Fibroblast of skin of left biceps (primary cell): ENCODE measurements at places on chromosomes 11 and 22.

GRCh38 chr11:84747871-84748270 is 879.3 kb downstream of the DLG2 start:
- no peak for DNase-seq

DNA sequence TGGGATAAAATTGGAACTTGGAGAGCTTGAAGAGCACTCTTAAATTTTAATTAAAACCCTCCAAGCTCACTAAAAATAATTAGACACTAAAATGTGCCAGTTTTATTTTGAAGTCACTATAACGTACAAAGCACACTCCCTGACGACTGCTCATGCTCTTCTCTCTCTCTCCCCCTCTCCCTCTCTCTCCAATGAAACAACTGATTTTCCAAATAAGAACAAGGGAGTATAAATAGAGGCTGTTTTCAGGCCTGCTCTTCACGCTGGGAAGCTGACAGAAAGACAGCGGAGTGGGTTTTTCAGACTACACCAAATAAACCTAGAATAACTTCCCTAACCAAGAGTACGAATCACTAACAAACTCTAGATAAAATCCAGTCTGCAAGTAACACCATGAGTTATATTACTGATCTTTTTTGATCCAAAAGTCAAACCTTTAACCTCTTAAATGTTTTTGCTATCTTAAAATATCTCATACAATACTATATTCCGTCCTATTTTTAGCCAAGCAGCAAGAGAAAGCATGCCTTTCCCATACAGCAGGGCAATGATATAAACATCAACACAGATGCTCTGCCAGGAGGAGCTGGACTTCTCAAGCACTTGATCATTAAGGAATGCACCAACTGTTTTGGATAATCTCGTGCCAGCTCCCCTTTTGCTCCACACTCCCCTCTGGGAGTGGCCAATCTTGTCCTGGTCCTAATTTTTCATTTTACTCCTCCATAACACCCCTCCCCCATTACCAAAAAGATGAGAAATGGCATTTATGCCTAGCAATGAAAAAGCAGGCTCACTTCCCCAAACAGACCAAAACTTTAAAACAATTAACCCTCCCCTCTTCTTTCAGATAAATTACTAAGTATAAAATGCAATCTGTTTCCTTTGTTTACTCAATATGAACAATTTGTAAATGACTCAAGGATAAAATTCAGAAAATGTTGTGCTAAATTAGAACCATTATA is 116.9 kb downstream of the SOX6 start:
- no peak for DNase-seq

GRCh38 chr11:8022876-8023275 is 35.7 kb downstream of the EIF3F start:
- DNase-seq, result no peak

GRCh38 chr11:69335781-69336405 is 41.9 kb downstream of the MYEOV start:
- no peak for DNase-seq

GRCh38 chr11:121419836-121420235 is 32.3 kb upstream of the SORL1 start:
- DNase-seq, result no peak

DNA sequence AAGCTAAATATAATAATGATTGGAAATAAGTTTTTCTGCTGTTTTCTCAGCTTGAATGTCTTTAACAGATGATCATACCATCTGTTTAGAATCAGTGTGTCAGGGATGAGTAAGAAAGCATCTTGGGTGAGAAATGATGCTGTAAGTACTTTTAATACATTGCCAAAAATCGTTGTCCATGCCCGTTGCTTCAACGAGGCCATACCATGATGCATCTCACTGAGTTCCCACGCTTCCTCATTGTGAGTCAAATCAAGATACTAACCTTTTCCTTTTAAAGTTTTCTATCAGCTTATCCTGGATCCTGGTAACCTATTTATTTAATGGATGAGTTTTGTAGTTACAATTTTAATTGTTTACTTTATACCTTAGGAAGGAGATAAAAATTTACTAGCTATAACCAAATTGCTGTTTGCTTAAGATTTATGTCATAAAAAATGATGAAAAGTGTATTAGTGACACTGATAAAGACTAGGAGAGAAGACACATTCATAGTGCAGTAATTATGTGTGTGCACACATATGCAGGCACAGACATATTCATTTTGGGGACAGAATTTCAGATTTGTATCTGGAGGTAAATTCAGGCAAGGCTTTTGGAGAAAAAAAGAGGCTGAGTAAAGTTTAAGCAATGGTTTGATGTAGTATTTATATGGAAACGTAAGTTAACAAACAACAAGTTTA is 154.8 kb downstream of the UVRAG start:
- peak; percentile 26 for DNase-seq

DNA sequence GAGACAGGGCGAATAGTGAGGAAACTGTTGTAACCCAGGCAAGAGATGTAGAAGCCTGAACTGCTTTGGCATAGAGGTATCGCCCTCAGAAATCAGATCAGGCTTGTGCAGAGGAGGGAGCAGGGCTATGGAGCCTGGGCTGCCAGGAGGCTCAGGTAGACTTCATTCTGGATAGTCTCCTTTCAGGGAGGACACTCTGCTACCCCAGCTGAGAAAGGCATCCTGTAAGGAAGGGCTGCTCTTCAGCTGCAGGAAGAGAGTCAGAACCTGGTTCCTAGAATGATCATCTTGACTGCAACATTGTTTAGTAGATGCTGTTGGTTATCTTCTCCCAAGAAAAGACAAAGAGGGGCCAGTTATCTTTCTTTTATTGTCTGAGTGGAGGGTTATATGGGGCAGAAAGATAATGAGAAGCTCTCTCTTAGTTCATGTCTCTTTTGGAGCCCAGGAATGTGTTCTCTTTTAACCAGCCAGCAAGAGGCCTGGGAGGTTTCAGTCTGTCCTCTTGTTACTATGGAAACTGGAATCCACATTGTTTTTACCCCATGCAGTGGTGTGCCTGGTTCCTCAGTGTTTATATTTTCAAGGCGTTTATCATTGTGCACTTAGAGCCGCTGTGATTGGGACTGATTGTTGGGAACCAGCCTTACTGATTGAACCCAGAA is 95.7 kb downstream of the STIM1 start:
- no peak for DNase-seq

- no peak for DNase-seq
Measured at GRCh38 chr11:78869293-78869692, 294.6 kb upstream of the NARS2 start.

DNA sequence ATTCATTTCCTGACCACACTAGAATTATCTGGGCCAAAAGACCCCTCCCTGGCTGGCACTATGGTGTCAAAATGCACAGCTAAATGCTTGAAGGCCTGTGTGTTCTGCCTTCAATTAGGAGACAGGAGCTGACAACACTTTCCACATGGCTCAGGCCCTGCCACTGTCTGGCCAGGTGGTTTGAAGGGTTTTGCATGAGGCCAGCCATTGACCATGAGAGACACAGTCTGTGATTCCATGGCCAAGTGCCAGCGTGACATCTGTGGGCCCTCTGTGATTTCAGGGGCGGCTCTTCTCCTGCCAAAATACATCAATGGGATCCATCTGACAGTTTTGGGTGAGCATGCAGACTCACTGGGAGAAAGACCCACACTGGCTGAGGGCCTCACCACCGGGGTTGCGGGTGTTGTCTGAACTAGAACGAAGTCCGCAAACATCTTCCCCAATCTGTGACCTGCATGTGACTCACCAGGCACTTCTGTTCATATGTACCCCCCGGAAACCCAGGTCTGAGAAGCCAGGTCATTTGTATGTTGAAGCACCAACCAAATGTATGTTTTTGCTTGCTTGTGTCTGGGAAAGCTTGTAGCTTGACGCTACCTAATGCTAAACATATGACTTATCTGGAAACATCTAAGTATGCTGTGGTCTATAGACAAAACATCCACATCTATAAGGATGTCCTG is 20.7 kb upstream of the NAV2 start:
- DNase-seq, result no peak

DNA sequence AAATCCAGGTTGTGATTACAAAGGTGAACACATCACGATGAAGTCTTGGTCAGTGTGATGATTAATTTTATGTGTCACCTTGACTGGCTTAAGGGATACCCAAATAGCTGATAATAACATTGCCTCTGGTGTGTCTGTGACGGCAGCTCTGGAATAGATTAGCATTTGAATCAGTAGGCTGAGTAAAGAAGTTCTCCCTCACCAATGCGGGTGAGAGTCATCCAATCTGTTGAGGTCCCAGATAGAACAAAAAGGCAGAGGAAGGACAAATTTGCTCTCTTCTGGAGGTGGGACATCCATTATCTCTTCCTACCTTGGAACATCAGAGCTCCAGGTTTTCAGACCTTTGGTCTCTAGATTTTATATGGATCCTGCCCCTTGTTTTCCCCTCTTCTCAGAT is 856.2 kb upstream of the CCDC90B start:
- no peak for DNase-seq

- no peak for DNase-seq
Measured at GRCh38 chr22:20940904-20941385, 23.7 kb downstream of the CRKL start.
